Neural crest cell (in vitro differentiated cells): ENCODE measurements at places on chromosomes 5 and 9. TPM values are rescaled to one million over a fixed set of nuclear protein-coding genes. Genes with fewer than 3 reads are reported as not detected.
A peak's percentile ranks its signal among the peaks of the same experiment; 100 is the strongest.

- no peak for DNase-seq
These were observed 44.2 kb upstream of the ITGA1 start for GRCh38 chr5:52743529-52743928.

DNA sequence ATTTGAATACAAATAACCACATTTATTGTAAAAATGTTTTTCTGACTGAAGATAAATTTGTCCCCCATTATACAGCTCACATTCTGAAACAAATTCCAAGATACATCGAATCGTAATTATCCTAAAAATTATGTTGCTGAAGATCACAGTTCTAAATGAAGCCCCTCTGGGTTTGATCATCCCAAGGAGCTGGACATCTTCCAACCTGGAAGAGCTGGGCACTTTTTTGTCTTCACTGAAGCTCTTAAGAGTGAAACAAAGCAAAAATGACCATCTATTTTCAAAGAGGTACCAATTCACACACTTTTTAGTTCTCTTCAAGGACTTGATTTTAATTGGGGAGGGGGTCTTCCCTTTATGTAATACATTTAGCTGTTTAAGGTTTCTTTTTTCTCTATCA is 5.5 kb downstream of the CTNND2 start:
- DNase-seq, result no peak

DNA sequence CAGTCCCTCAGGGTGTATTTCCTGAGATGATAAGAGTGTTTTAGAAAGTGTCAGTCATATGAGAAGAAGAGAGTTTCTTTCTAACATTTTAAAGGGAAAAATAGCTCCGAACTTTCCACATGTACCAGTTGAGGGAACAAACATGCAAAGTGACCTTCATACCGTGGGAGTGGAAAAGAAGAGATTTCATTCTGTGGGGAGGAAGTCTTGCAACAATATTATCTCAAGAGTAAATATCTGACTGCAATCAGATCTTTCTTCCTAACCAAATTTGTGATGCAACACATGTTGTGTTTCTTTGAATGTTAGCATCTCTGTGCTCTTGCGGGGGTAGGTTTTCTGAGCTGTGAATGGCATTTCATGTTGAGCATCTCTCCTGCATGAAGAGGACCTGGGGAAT is 30.6 kb downstream of the ANKRD55 start:
- no peak for DNase-seq

DNA sequence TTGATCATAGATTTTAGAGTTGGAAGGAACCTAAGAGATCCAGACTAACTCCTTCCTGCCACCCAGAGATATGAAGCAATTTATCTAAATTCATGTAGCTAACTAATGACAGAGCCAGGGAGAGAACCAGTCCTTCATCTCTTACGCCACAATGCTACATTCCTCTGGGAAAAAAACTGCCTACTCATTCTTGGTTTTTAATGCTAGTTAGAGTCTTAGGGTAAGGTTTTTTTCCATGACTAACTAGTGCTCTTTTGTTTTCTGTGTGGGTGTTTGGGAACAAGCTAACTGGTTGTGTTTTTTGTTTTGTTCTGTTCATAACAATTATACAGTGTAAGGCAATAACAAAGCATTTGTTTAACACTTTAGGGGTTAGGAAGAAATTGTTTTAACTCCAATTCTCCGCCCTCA is 52.4 kb downstream of the SLC44A1 start:
- no peak for DNase-seq

GRCh38 chr9:93132287-93132927 is 1.6 kb downstream of the NINJ1 start:
- no peak for DNase-seq

GRCh38 chr5:149995385-149996204 is 4.9 kb downstream of the TIGD6 start:
- peak; percentile 5 for DNase-seq

DNA sequence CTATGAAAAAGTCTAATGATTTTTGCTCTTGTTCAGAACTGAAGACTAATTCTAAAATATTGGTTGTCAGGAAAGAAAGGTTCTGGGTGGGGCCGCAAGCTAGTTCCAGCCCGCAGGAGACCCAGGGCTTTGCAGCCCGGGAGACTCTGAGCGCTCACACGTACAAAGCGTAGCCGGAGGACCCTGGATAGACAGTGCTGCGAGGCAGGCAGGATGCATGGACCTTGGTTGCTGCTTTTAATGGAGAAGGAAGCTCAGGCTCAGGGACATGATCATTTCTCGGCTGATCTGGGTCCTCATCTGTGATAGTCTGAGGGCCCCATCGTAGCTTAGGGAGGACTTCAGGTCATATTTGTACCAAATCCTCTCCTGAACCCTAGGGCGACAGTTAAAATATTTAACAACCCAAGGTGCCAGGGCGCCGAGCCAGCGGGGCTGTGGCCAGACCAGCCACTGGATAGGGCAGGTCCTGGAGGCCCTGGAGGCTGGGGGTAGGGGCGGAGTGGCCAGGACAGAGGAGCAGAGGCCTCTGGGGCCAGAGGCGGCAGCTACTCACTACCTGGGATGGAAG is 70.1 kb upstream of the UNC5A start:
- DNase-seq, result no peak

- no peak for DNase-seq
These were observed 132.9 kb downstream of the ADAMTSL1 start for GRCh38 chr9:18606846-18607245.

DNA sequence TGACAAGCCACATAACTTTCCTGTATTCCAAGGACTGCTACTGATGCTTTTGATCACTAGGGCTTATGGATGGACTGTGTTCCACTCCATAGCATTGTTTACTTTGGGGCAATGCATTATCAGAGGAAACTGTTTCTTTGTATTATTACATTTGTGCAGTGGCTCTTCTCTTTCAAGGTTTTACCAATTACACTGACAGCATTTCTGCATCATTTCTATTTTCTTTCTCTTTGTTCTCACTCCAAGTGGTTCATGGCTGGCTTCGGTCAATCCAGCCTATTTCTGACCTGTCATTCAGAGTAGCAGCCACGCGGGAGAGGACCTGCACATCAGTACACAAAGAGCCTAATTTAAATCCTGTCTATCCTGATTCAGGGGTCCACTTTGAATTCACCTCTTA is 711.0 kb downstream of the TLE4 start:
- no peak for DNase-seq

GRCh38 chr9:89961616-89962341 is 357.0 kb downstream of the GADD45G start:
- no peak for DNase-seq

GRCh38 chr5:76291305-76292077 is 111.6 kb upstream of the IQGAP2 start:
- no peak for DNase-seq

GRCh38 chr5:1004461-1005248 is 3.9 kb upstream of the NKD2 start:
- DNase-seq, result peak; percentile 66

DNA sequence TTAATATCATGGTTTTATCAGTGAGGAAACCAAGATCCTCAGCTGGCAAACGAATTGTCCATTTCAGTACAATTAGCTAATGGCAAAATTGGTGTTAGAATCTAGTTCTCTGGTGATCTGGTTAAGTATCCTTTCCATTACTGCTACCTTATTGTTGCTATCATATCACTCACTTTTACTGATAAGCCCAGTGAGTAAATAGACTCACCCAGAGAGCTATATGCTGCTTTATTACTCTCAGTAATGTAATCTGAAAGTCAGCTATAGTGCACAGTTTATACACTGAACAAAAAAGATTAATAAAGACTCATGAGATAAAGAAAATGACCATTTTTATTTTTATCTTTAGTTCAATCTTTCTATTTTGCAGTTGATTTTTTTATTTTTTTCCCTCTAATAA is 95.0 kb downstream of the DMAC1 start:
- DNase-seq, result no peak

GRCh38 chr5:989961-990530 is 18.6 kb upstream of the NKD2 start:
- peak; percentile 45 for DNase-seq

- DNase-seq, result no peak
These were observed 47.5 kb upstream of the SH3PXD2B start for GRCh38 chr5:172501708-172502320.

DNA sequence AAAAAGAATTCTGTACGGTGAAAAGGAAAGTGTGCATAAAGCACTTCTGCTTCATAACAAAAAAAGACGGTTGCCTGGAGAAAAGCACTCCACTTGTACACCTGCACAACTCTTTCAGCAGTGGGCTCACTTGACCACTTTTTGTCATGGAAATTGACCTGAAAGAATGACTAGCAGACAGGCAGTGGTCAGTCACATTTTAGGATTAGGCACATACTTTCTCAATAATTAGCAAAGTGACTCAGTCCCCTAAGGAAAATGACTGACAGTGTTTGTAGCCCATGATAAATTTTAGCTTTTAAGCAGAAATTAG is 169.3 kb downstream of the FANCC start:
- DNase-seq, result no peak

- no peak for DNase-seq
These were observed 154.4 kb upstream of the GRAMD2B start for GRCh38 chr5:126268697-126269315.

DNA sequence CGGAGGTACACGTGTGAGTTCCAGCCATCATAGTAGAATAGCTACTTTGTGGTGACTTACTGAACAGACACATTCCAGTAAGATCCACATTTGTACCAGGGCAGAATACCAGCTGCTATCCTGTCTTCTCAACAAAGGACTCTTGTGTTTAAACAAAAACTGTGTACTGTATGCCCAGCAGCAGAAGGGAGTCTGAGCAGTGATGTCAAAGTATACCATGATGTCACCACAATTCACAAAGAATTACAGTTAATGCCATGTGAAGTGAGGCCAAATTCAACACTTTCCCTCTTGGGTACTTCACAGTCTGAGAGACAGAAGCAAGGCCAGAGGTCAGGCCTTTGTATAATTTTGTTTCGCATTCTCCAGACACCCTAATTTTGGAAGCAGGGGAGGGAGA is 137.0 kb downstream of the ADAMTSL1 start:
- DNase-seq, result no peak

GRCh38 chr5:127088251-127088650 is 14.9 kb upstream of the C5orf63 start:
- no peak for DNase-seq

DNA sequence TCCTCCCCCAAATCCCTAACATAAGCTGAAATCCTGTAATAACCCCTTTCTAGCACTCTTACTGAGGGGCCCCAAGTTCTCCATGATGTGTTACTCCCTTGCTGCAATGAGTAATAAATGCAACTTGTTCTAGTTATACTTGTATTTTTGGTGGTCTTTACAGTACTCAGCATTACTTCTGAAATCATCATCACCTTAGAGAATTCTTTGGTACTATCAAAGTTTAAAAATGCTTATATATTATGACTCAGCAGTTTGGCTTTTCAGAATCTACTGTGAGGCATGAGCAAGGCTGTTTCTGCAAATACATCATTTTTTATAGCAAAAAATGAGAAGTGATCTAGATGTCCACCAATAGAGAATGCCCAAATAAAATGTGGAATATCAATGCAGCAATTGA is 20.7 kb upstream of the ROPN1L start:
- no peak for DNase-seq

- no peak for DNase-seq
These were observed 222.4 kb downstream of the NTRK2 start for GRCh38 chr9:84891924-84892323.

- DNase-seq, result no peak
These were observed 174.0 kb upstream of the IL12B start for GRCh38 chr5:159504106-159504856.

DNA sequence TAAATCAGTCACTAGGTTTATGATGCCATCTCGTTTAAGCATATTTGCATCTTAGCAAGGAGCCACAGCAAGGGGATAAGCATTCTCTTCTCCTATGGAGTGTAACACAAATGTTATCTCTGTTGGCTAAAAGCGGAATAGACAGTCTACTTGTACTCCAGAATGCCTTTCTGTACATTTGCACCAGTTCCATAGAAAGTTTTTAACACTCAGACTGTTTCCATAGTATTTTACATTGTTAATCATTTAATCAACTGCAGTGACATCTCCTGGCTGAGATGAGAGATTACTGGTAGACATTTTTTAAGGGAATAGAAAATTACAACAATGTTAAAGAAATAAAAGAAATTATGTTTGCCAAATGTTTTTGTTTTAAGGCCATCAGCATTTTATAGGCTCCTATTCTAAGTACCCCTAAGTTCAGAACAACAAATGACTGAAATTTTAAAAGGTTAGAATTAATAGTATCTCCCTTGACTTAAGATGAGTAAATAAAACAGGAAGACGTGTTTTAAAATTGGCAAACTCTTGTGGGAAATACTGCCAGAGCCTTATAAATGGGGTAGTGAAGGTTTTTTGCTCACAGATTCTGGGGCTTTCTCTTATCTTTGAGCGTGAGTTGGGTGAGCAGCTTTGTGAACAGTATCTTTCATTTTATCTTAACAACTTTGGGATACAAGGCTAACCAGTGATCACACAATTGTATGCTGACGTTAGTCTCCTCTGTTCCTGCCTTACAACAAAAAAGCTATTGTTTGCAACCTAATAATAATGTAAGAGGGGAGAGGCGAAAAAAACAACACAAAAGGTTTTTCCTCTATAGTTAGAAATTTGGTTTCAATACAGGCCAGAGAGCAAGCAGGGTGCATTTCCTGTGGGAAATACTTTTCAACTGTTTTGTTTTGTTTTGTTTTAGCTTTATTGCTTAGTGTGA is 294.3 kb downstream of the FBXL7 start:
- no peak for DNase-seq

The SH3GL2 gene
- total RNA-seq, result 0.89 and 1.1 TPM in 2 replicates

The MORN5 gene
- not detected in 2 replicates for total RNA-seq

The LMX1B gene
- 6.9 and 10.5 TPM in 2 replicates for total RNA-seq

The CARD9 gene
- 1.3 and 1.4 TPM in 2 replicates for total RNA-seq

The UBE2QL1 gene
- total RNA-seq, result 2.7 TPM in 2 replicates

The KIF4B gene
- total RNA-seq, result not detected in 2 replicates

The TICAM2 gene
- total RNA-seq, result 1.4 and 1.9 TPM in 2 replicates

The C9 gene
- not detected in 2 replicates for total RNA-seq

The SAXO1 gene
- 0.14 TPM in 1 of 2 replicates, not detected in the other for total RNA-seq

The CDC20B gene
- total RNA-seq, result not detected in 2 replicates

The FYB1 gene
- total RNA-seq, result not detected in 2 replicates

The GGTA1 gene
- total RNA-seq, result not detected in 2 replicates

The TYRP1 gene
- total RNA-seq, result not detected in 2 replicates

The ADAMTSL1 gene
- 2.3 and 2.5 TPM in 2 replicates for total RNA-seq
